ENCODE measurements at places on chromosomes 7 and 10.
A peak's percentile ranks its signal among the peaks of the same experiment; 100 is the strongest.

- no peak for DNase-seq
Observed at GRCh38 chr7:67470256-67470751, 473.7 kb downstream of the TYW1 start.

DNA sequence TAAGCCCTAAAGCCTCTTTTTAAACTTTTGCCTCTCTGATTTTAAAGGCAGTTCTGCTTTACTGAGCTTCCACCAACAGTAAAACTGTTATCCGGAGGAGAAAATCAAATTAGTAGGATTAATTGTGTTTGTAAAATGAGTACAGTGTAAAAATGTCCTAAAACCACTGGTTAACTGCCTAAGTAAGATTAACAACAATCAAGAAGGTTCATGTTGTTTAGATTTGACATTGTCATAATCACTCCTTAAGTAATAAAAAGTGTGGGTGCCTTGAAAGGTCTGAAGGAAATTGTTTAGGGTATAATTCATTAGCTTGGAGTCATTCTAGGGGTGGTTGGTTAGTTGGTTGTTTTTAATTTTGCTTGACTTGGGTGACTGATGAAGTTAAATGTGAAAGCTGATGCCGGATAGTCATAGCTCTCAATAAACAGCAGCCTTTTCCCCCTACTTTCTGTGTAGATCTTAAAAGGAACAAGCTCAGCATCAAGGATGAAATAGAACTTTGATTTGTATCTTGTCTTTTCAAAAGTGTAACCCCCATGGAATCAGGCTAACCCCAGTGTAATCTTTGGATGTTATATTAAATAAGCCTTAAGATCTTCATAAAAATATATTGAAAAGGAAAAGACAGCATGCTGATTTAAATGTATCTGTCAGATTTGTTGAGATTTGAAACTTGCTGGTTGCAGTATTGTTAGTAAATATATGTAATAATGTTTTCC lies 148.3 kb downstream of the ARID5B start:
- no peak for DNase-seq

GRCh38 chr10:78856421-78856820 lies 212.3 kb upstream of the ZMIZ1 start:
- DNase-seq = no peak

DNA sequence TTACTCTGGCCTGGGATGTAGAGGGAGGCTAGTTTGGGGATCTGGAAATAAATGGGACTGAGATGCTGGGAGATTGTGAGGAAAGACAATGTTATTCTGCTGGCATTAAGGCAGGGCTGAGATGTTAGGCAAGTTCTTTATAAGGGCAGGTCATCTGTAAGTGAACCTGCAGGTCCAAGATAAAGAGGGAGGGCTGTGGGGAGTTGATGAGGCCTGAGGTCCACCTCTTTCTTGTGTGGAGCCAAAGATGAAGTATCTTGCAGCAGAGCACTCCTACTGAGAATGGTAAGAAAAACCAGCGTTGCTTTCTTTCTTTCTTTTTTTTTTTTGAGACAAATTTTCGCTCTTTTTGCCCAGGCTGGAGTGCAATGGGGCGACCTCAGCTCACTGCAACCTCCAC lies 19.1 kb downstream of the CYCS start:
- no peak for DNase-seq

DNA sequence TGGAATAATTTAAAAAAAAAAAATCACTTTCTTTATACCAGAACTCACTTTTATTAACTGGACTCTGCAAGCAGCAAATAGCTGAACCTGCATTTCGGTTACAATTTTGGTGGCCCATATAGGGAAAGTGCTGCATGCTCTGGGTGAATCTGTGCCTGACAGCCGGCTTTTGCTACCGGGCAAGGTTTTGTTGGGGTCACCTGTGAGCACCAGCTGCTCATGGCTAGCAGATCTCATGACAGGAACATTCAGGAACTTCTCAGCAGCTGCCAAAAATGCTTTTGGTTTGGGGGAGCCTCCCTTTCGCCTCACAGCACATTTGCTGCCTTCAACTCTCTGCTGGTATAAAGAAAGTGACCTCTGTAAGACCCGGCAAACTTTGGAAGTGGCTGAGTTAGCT lies 13.2 kb upstream of the CREB3L2 start:
- DNase-seq = no peak

- peak; percentile 50 for DNase-seq
Observed at GRCh38 chr10:98485959-98486358, 39.2 kb upstream of the HPS1 start.

DNA sequence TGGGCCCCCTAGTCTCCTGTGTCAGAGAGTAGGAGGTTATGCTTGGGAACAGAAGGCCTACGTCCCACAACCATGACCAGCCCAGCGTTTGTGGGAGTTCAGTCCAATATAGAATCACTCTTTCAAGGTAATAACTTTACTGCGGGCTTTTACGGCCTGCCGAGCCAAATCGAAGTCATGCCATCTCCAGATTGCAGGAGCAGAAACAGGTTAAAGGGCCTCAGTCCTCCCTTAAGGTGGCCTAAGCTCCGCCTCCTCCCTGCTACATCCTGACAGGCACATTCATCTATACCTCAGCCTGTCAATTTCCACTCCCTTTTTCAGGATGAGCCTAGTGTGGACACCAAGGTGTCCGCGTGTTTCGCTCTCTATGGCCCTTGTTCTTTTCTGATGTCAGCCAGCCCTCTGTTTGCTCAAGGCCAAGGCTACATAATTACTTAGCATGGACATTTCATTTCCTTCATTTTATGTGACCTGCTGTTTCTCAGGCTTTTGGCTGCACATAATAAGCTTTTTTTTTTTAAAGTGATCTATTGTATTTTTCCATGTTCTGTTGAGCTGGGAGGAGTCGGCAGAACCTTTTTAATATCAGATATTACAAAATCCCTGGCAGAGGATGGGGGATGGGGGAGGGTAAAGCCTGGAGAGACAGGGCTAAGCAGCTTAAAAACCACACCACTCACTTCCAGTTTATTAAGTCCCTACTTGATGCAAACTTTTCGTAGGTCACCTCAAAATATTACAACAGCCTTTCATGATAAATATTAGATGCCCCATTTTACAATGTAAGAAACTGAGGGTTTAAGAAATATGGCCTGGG lies 84.6 kb downstream of the CACNB2 start:
- DNase-seq = no peak

- no peak for DNase-seq
Observed at GRCh38 chr7:37732253-37732652, 48.7 kb downstream of the GPR141 start.

- DNase-seq = no peak
Observed at GRCh38 chr10:27138277-27138676, 15.9 kb downstream of the YME1L1 start.

DNA sequence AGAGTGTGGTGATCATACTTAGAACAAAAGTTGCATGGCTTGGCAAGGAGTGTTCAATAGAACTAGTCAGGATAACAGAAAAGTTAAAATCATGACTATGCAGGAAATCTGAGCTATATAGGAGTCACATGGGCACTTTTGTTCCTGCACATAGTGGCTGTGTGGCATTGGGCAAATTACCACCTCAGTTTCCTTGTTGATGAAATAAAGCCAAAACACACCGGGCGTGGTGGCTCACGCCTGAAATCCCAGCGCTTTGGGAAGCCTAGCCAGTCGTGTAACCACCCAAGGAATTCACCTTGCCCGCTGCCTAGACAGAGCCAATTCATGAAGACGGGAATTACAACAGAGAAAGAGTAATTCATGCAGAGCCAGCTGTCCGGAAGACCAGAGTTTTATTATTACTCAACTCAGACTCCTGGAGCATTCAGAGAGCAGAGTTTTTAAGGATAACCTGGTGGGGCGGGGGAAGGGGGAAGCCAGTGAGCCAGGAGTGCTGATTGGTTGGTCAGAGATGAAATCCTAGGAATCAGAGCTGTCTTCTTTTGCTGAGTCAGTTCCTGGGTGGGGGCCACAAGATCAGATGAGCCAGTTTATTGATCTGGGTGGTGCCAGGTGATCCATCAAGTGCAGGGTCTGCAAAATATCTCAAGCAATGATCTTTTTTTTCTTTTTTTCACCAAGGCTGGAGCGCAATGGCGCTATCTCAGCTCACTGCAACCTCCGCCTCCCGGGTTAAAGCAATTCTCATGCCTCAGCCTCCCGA lies 6.4 kb upstream of the MKRN1 start:
- DNase-seq = no peak

DNA sequence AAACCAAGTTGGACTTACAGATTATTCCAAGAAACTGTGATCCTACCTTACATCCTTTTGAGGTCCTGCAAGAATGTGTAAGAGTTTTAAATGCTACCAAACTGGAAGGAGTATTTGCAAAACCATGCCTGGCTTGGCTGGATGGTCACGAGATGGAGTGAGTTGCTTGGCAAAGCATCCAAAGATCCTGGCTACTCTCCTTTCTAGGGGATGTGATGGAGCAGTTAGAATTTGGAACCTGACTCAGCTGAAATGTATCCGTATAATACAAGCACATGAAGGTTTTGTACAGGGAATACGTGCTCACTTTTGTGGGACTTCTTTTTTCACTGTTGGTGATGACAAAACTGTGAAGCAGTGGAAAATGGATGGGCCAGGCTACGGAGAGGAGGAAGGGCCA lies 13.3 kb upstream of the SYPL1 start:
- DNase-seq = no peak

DNA sequence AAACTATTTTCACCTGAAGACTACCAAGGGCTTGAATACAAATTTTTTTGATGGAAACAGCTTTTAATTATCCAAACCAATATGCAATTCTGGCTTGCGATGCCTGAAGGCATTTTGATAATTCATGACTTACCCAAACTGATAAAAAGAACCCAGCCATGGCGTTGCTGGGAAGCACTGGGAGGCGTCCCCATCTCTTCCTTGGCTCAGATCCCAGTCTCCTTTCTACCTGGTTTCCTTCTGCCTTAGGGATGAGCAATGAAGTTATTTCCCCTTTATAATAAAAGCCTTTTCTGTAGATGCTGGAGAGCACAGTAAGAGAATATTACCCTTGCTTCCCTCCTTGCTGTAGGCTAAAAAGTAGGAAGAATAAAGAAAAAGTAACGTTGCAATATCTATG lies 129.1 kb upstream of the ANK3 start:
- DNase-seq = no peak

DNA sequence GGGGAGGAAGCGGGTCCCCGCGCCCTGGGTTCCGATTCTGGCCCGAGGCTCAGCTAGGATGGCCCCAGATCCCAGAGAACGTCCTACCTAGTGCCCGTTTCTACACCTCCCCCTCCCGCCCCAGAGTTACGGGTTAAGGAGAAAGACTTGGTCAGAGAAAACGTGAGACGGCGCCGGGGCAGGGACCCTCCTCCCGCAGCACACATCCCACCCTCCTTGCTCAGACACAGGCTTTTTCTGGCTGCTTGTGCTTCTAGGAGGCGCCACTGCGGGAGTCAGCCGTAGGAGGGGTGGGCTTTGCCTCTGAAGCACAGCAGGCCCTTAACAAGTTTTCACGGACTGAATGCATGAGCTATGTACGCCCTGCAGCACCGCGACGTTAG lies 104.9 kb upstream of the LEP start:
- DNase-seq = no peak

DNA sequence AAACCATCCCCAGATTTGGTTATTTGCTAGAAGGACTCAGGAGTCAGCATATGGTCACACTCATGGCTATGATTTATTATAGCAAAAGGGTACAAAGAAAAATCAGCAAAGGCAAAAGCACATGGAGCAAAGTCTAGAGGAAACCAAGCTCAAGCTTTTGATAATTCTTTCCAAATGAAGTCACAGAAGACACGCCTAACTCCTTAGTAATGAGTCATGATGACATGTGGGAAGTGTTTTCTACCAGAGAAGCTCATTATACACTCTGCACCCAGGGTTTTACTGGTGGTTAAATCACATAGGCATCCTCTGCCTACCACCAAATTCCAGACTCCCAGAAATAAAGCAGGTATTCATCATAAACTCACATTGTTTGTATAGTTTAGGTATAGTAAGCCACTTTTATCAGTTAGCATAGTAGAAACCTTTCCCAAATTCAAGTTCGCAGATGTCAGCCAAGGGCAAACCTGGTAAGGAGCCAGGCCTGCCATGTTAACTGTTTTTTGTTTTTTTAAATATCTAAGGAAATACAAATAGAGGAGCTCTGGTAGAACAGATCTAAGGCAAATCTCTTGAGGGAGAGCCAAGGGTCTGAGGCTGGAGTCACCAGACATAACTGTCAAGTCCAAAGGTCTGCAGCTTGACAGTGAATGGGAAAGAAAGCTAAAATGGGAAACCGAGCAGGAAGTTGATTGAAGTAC lies 15.4 kb upstream of the HIBADH start:
- peak; percentile 97 for DNase-seq

DNA sequence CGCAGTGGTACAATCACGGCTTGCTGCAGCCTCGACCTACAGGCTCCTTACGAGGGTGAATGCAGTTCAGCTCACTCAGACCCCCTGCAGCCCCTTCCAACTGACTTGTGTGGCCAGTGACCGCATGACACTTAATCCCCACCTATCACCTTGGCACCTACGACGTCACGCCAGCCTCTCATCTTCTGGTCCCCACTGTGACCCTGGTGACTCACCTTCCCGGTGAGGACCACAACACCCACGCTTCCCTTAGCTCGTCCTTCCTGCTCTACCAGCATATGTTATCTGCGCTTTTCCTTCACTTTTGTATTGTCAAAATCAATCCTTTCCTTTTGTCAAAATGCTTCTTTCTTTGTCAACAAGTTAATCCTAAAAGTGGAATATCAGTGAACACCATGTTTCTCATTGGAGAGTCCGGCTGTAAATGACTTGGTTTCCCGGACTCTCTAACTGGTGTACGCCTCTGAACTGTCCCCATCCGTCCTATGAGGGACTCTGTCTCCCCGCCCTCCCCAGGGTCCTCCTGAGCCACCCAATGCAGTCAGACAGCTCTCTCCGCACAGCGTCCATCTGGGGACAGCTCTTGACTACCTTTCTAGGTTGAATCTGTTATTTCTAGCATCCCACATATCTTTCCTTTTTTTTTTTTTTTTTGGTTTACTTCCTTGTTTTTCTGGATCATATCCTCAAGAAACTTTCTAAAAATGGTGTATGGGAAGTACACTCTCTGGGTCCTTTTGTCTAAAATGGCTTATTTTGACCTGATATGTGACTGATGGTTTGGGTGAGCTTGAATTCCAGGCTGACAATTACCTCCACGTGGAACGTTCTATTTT lies 37.3 kb downstream of the CFAP46 start:
- DNase-seq = no peak

- no peak for DNase-seq
Observed at GRCh38 chr10:72063703-72064391, 24.5 kb downstream of the SPOCK2 start.

DNA sequence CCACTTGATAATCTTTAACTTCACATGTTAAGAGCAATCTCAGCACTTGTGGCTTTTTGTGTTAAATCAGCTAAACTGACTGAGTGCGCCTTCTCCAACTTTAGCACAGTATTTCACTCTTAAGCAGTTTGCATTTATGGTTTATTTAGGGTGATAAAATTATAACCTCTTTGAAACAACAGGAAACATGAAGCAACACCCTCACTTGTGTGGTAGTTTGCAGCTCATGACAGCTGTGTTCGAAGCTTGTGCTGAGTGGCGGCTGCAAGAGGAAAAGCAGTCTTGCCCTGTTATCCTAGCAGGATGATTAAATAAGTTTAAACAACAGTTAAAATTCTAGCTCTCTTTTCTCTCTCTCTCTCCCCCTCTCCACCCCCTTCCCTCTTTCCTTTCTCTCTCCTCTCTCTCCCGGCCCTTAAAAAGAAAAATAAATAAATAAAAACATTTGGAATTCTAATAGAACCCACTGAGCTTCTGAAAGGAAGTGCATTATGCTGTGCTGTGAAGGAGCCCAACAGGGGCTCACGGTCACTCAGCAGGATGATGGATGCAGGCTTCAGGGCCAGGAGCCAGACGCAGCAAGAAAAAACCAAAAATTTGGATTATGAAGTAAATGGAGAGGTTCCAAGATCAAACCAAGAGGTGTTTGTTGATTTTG lies 25.2 kb downstream of the OGDH start:
- no peak for DNase-seq

GRCh38 chr7:151705636-151706276 lies 171.2 kb downstream of the PRKAG2 start:
- DNase-seq = peak; percentile 54

Data from EL (cell line).